ENCODE measurements at places on chromosomes 1 and 21.

DNA sequence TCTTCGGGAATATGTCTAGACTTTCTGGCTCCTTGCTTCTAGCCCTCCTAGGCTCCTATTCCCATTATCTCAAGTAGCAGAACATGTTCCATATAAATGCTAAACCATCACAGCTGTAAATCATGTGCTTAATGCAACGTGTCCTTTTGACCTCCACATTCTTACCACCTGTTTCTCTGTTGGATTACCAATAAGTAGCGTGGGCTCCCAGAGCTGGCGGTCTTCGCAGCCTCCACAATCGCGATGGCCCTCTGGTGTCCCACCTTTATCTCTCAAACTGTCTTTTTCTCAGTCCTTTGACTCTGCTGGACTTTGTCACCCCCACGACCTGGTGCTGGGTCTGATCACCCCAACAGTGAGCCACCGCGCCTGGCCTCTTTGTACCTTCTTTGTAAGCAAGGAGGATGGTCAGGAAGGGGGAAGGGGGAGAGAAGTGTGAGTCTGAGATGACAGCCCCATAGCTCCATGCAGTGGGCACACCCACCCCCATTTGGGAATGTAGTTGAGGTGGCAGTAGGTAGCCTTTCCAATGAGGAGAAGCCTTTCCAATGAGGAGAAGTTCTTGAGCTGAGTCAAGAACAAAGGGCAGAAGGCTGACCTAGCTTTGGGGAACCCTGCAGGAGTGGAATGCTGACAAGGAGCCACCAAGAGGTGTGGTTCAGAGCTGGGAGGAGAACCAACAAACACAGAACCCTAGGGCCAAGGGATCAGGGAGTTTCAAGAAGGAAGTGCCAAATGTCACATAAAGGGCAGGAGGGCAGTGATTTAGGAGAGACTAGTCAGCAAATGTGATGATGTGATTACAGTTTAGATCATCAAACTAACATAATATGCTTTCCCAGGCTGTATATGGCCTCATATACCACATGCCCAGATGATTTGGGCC, 14.2 kb downstream of the TRAF5 start:
- no peak for DNase-seq

- DNase-seq = peak; percentile 47
These were observed 40.6 kb upstream of the MARK1 start for GRCh38 chr1:220487297-220487820.

GRCh38 chr1:14181191-14181795, 417.2 kb upstream of the KAZN start:
- DNase-seq = no peak

DNA sequence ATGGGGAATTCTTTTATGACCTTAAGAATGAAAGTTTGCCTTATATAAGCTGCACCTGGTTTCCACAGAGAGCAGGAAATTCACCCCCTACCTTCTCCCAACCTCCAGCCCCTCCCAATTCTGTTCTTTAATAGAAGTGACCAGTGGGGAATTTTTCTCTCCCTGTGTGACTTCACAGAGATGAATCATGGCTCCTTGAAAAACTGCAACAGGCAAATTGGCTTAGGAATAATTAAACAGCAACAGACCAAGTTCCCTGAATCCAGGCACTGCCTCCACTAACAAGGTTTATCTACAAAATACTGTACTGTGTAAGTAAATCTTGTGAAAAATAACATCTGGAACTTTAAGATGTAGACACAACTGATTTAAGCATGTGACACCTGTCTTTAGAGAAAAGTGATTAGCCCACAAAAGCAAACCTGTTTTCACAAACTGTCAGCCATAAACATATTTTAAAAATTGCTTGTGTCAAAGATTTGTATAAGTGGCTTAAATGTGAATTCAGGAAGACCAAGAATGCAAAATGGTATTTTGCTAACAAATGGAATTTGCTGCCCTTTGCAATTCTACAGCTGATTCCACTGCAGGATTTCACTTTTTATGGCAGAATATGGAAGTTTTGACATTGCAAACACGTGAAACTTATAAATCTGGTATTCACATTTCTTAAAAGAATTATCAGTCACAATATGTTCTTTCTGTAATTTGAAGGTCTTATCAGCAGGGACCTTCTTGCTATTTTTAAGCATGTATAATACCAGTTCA, 54.0 kb downstream of the ALG14 start:
- peak; percentile 36 for DNase-seq

- no peak for DNase-seq
These were observed 4.5 kb upstream of the COP1 start for GRCh38 chr1:176211396-176212165.

DNA sequence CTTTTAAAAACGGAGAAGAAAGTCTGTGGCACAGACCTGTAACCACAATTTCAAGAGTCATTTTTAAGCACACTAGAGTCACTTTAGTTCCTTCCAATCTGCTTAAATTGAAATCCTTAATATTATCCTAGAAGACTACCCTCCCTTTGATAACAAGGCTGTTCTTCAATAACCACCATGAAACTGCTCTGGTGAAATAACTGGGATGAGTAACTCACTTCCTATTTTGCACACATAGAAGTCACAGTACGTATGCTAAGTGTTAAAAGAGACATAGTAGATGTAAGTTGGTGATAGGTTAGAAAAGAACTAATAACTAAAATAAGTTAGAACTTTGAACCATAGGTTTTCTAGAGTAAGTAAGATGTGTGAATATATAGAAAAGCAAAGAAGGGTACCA, 107.8 kb downstream of the NME7 start:
- no peak for DNase-seq

DNA sequence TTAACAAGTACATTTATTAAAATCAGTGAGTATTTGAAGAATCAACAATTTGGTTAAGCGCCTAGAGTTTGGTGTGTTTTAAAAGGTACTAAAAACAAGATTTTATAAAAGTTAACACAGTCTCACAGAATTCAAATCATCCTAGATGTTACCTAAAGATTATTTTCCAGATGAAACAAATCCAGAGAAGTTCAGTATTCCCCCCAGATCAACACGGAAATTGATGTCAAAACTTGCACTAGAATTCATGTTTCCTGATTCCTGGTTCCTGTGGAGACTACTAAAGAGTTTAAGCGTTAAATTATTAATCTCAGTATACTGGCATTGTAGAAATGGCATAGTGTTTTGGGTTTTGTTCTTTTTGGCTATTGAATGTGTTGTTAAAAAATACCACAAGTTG, 1.4 kb downstream of the PTBP2 start:
- no peak for DNase-seq

DNA sequence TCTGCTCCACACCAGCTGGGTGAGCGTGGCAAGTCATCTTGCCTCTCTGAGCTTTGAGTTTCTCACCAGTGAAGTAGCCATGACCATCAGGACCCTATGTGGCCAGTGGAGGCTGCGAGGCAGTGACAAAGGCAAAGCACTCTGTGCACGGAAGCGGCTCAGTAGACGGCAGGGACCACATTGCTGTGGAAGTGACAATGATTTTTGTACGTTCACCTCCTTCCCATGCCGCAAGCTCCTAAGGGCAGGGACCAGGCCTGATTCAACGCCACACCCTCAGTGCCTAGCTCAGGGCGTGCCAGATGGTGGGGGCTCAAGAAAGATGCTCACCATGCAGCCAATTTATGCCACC, 210.5 kb downstream of the MATN1 start:
- DNase-seq = no peak

DNA sequence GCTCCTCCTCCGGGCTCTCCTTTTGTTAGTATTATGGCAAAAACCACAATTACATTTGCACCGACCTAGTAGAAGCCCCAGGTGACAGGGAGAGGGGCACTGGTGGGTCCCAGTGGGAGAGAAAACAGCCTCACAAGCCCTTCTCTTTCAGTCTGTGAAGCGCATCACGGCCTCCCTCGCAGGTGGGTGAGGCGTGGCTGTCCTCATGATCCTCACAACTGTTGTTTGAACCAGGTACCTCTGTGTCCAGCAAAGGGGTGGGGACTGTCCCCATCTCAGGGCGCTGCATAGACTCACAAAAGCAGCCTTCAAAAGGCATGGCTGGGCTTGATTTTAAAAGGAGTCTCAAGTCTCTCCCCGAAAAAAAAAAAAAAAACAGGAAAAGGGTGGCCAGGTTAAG, 7.9 kb upstream of the C2CD2 start:
- no peak for DNase-seq

DNA sequence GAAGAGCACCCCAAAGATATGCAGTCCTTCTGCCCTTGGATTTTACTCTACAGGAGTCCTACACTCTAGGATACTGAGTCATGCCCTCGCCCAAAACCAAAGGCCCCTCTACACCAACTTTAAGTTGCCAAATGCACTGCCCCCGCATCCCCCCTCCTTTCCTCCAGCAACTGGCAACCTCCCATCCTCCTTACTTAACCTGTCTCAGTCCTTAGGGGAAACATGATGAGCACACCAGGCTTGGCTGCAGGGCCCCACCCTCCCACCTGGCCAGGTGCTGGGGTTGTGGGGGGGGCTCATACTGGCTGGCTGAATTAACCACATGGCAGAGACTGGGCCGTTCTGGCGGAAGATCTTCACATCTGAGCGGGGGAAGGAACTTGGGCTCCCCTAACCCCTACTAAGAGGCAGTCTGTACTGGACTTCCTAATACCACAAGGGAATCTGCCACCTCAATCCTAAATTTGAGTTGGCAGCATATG, 1.2 kb downstream of the HDGF start:
- peak; percentile 26 for DNase-seq

DNA sequence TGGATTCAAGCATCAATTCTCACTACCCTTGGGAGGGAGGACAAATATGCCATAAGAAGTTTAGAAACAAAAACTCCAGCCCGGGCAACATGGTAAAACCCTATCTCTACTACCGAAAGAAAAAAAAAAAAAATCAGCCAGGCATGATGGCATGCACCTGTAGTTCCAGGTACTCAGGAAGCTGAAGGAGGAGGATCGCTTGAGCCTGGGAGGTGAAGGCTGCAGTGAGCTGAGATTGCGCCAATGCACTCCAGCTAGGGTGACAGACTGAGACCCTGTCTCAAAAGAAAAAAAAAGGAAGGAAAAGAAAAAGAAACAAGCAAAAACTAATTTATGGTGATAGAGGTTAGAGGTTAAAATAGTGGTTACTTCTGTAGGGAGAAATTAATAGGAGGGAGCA, 9.6 kb downstream of the ZNF644 start:
- no peak for DNase-seq

GRCh38 chr1:240462766-240463395, 149.1 kb downstream of the GREM2 start:
- DNase-seq = no peak

DNA sequence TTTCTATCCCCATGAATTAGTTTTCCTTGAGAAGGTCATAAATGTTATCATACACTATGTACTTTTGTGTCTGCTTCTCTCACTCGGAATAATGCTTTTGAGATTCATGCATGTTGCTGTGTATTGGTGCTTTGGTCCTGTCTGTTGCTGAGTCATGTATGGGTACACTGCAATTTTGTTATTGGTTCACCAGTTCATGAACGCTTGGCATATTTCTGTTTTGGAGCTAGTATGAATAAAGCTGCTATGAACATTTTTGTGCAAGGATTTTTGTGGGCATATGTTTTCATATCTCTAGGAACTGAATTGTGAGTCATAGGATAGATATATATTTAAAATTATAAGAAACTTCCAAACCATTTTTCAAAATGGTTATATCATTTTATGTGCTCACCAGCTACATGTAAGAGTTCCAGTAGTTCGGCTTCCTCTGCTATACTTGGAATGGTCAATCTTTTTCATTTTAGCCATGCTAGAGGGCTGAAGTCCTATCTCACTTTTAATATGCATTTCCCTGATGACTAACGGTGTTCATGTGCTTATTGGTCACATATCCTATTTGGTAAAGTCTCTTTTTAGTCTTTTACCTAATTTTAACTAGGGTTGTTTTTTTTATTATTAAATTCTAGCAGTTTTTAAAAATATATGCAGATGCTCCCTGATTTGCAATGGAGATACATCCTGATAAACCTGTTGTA, 38.2 kb downstream of the ETS2 start:
- DNase-seq = peak; percentile 19

GRCh38 chr1:199954699-199955098, 72.8 kb upstream of the NR5A2 start:
- DNase-seq = no peak

- DNase-seq = no peak
These were observed 1037.4 kb upstream of the TMPRSS15 start for GRCh38 chr21:19440792-19441655.

- no peak for DNase-seq
These were observed 94.7 kb downstream of the CHD1L start for GRCh38 chr1:147337040-147337630.

DNA sequence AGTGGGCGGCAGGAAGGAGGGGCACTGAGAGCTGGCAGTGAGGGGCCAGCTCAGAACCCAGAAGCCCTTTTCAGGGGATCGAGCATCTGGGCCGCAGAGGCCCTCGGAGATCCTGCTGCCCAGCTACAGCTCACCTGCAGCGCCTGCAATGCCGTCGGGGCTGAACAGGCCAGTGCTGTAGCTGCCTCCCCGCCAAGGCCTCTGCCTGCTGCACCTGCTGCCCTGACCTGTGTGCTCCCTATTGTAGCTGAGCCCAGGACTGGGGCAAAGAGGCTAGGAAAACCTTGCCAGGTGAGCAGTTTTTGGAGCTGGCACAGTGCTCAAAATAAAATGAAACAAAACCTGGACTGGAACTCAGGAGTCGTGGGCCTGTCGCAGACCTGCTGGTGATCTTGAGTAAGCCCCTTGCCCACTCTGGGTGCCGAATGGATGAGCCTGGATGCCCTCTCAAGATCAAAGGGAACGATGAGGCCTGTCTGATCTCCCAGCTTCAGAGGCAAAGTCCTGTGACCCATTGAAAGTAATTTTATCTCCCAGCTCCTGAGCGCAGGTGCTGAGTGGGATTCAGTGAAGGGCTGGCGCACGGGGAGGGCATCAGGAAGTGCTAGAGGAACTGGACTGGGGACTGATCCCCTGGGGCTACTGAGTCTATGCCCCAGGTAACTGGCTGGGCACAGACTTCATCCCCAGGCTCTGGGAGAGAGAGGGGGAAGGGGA, 154.6 kb downstream of the FOXD2 start:
- no peak for DNase-seq

DNA sequence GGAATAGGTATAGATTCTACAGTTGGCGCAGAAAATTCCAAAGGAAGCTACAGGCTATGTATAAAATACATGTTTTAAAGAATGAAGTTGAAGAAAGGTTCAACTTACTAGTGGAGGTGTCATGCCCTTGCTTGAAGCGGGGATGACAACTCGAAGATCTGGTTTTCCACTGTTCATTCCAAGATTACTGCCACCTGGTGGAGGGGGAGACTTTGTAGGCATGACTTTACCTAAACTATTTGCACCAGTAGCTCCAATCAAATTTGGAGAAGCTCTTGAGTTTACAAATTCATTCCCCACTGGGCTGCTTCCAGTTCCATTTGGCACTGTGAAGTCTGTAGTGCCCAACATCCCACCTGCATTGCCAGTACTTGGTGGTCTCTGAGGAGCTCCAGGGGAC, 81.7 kb downstream of the AXDND1 start:
- DNase-seq = peak; percentile 4

GRCh38 chr1:33142483-33143064, 39.3 kb downstream of the TRIM62 start:
- DNase-seq = no peak

DNA sequence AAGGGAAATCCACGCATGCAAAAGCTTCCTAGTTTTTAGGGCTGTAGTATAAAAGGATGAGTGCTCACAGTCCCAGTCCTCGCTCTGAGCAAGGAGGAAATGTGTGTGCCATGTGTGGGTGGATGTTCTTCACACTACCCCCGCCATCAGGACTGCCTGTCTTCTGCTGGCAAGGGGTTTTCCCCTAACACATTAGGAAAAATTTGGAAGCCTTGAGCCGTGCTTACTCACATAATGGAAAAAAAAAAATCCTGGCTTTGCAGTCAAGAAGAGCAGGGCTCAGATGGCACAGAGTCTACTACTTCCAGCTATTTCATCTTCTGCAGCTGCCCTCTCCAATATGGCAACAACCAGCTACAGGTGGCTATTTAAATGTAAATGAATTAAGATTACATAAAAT, 363.1 kb downstream of the PLPP3 start:
- no peak for DNase-seq
